ENCODE measurements at places on chromosomes 1 and 21. TPM values are rescaled to one million over a fixed set of nuclear protein-coding genes. Genes with fewer than 3 reads are reported as not detected.
A peak's percentile ranks its signal among the peaks of the same experiment; 100 is the strongest.

DNA sequence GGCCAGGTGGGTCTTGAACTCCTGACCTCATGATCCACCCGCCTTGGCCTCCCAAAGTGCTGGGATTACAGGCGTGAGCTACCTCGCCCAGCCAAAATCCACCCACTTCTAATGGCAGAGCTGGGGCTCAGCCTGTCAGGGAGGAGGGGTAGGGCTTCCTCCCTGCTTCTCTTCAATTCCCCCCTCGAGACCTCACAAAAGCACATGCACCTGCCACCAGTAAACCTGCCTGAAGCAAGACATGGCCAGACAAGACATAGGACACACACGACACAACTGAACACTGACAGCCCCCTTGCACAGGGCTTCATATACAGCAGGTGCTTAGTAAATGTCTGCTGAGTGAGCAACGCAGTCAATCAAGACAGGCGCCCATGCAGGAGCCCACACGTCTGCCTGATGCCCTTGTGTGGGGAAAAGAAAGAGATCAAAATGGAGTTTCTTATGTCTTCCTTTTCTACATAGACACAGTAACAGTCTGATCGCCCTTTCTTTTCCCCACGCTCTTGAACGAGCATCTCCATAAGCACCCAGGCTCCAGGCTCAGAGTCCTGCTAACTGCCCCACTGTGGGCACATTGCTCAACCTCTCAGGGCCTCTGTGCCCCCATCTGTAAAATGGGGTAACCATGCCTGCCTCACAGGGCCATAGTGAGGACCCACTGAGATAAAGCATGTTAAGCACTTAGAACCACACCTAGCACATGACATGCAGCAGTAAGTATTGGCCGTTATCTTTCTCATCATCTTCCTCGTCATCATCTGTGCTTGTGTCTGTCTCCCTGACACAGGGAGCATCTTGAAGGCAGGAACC, 8.8 kb downstream of the SDC3 start:
- DNase-seq, result no peak

- DNase-seq, result no peak
Measured at GRCh38 chr1:236395947-236396664, 2.0 kb downstream of the EDARADD start.

The MAGOH gene
- 87.2 TPM for total RNA-seq

GRCh38 chr1:1394116-1394515, 5.0 kb downstream of the CCNL2 start:
- no peak for DNase-seq

The LAD1 gene
- not detected for total RNA-seq

GRCh38 chr1:193543259-193543658, 356.8 kb upstream of the B3GALT2 start:
- DNase-seq, result no peak

DNA sequence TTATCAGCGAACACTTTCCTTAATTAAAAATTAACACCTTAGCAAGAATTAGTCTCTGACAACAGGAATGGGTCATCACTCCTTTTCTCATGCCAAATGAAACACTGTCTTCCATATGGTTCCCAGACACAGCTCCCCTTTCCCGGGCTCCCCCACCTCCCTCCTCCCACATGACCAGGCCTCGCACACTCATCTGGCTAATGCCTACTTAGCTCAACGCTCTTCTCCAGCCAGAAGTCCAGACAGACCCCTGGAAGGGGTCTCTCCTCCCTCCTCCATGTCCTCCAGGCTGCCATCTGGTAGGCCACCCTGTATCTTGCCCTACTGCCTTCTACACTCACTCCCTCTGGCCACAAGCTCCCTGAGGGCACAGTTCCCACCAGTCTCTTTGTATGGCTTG, 39.9 kb downstream of the KCNC4 start:
- no peak for DNase-seq

DNA sequence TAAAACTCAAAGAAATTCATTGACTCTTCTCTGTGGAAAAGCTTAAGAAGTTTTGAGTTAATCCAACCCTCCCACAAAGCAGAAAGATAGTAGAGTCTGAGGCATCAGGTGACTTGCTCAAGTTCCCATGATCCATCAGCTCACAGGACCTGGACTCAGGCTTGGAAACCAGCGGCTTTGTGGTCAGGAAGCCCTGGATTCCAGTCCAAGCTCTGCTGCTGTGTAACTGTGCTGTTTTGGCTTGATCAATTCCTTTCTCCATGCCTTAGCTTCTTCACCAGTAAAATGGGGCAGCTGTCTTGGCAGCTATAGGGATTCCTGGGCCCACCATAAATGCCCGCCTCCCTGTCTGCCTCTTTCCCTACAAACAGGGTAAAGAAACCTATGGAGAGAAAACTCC, 180.2 kb downstream of the HIVEP3 start:
- DNase-seq, result no peak

GRCh38 chr1:34794790-34795180, 2.0 kb downstream of the GJA4 start:
- no peak for DNase-seq

GRCh38 chr1:39034114-39034654, 8.0 kb downstream of the NDUFS5 start:
- DNase-seq, result no peak

GRCh38 chr1:154386643-154387352, 18.3 kb upstream of the IL6R start:
- DNase-seq, result peak; percentile 88
